Smooth muscle cell of the brain vasculature (primary cell): ENCODE measurements at places on chromosomes 2 and 18.

- no peak for DNase-seq
Observed at GRCh38 chr2:20609349-20609994, 41.4 kb downstream of the HS1BP3 start.

DNA sequence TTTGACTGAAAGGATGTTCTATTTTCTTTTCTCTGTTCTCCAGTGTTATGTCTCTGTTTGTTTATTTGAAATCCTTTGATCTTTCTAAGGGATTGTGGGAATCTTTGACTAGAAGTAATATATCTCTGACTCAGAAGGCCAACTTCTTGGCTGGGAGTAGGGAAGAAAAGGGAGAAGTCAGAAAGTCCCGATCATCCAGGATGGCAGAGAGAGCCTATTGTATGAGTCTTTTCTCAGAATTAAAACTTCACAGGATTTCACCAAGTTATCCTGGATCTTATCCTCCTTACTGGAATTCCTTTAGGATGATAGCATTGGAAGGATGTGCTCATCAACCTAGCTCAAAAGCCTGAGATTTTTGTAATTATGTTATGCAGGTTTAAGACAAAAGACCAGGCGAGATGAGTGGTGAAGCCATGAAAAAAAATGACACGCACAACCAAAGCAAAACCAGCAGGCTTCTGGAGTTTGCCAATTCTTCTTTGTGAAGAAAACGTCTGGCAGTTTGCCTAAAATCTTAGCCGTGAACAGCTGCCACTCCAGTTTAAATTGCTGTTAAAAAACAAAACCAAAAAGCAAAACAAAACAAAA is 383.6 kb upstream of the SMIM21 start:
- DNase-seq: no peak

DNA sequence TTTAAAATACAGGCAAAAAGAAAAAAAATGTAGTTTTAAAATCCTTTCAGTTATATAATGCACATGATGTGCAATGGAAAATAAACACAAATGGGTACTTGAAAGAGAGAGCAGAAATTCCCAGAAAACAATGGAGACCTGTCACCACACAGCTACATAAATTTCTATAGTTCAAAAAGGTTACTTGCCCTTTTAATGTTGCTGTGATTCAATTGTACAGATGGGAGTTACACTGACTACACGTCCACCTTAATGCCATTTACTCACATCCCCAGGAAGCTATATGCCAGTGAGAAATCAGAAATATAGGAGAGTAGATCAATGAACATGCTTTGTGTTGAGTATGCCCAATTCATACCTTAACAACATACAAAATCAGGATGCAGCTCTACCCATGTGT is 269.6 kb downstream of the ERBB4 start:
- no peak for DNase-seq

DNA sequence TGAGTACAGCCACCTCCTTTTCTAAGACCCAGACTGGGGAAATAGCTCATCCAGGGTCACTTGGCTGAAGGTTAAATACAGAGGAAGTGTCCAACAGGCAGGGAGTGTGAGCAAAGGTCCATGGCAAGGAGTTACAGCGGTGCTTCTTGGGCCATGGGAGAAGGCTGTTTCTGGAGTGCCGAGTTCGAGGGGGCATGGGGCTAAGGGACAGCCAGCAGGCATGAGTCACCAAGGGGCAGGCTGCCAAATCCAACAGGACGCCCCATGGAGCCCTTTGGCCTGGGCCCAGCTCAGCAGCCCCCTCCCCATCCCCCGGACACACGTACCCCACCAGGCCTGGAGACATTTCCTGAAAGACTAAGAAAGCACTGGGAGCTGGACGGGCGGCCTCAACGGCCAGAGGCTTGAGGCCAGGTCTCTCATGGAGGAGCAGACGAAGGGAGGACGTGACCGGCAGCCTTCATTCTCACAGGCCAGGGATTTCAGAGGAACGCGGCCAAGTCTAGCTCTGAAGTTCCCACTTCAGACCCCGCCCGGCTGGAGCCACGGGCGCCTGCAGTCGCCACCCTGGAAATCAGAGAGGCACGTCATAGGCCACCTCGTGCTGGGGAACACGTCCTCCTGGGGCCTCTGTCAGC is 160.4 kb downstream of the SMAD7 start:
- DNase-seq: peak; percentile 78

DNA sequence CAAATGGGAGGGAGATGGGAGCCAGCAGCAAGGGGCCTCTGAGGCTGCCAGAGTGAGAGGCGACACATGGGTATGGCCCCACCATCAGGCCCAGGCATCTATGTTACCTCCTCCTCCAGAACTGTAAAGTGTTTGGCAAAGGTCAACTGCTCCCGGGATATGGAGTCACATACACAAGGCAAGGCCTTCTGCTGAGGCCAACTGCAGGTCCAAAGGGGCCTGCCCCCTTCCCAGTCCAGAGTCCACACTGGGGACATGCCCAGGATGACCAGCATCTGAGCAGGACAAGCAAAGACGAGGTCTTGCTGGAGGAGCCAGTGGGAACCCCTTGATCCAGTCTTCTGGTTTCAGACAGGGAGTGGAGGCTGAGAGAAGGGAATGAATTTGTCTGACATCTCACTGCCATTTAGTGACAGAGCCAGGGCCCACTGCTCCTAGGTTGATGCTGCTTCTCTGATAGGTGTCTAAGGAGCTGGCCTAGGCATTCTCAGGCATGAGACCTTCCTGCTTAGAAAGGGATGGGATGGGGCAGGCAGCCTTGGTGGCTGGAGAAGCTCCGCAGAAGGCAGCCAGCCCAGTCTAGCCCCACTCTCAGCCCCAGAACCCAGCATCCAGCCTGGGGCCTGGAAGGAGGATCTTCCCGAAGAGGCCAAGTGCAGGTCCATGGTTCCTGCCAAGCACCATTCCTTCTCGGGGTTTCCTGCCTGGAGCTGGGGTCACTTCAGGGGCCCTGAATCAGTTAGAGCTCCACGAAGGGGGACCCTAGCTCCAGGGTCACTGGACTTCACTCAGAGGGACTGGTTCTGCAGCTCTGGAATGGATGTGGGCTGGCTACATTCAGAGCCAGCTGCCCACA is 26.4 kb downstream of the EMX1 start:
- DNase-seq: no peak

DNA sequence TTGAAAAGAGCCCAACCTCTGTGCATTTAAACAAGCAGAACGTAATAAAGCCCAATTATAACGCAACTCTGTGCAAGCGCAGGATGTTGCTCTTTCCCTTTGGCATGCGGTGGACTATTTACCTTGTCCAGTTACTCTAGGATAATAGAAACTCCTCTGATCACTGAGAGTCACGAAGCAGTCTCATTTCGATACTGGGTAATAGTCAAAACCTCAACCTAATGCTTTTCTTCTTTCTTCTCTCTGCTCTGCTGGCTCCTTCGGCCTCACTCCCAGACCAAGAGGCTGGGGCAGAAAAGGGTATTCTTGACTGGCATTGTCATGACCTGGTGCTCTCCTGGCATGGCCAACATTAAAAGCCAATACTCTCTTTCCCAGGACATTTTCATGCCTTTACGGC is 89.7 kb upstream of the GCFC2 start:
- no peak for DNase-seq

- DNase-seq: no peak
Observed at GRCh38 chr2:21291426-21291825, 167.7 kb downstream of the TDRD15 start.

DNA sequence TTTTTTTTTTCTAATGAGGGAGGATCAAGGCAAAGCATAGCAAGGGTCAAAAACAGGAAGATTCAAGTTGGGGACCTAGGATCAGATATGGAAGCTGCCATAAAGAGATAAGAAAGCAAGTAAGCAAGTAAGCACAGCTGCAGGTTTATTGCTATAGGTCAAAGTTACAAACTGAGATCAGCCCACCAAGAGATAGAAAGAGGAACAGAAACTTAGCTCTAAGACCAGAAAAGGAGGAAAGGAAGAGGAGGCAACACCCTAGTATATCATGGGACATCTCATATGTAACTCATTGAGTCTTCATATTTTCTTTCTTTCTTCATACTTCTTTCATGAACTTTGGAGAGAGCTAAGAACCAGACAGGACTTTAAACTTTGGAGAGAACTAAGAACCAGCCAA is 295.9 kb upstream of the CRIM1 start:
- no peak for DNase-seq

GRCh38 chr18:13284330-13285027 is 65.9 kb downstream of the LDLRAD4 start:
- DNase-seq: no peak

- DNase-seq: no peak
Observed at GRCh38 chr18:46660957-46661749, 4.1 kb upstream of the LOXHD1 start.

- DNase-seq: no peak
Observed at GRCh38 chr2:10002681-10003080, 40.7 kb upstream of the KLF11 start.

DNA sequence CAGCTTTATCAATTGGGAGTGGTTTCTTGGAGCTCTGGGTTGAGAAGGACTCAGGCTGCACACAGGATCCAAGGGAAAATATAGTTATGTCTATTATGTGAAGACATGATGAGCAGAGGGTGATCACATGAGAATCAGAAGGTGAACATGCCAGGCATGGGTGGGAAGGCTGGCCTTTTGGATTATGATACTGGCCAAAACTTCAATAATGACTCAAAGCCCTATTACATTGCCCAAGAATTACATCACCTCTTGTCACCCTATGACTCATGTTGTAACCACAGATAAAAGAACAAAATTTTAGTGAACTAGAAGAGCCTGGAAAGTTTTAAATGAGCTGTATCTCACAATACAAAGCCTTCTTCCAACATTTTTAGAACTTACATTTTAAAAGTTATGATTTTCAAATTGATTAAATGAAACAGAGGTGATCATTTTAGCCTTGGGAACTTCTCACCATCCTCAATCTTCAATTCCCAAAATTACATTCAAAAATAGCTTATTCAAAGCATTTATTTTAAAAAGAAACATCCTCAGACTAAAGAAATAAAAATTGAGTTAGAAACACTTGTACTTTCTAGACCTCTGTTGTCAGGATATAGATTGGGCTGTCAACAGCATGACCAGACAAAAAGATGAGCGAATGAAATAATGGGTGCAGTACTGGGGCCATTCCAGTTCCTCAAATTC is 428.3 kb downstream of the MBD2 start:
- peak; percentile 10 for DNase-seq

GRCh38 chr2:81513328-81513727 is 1208.8 kb upstream of the LRRTM1 start:
- no peak for DNase-seq

GRCh38 chr2:219592736-219593135 is 4.9 kb upstream of the STK11IP start:
- DNase-seq: no peak

DNA sequence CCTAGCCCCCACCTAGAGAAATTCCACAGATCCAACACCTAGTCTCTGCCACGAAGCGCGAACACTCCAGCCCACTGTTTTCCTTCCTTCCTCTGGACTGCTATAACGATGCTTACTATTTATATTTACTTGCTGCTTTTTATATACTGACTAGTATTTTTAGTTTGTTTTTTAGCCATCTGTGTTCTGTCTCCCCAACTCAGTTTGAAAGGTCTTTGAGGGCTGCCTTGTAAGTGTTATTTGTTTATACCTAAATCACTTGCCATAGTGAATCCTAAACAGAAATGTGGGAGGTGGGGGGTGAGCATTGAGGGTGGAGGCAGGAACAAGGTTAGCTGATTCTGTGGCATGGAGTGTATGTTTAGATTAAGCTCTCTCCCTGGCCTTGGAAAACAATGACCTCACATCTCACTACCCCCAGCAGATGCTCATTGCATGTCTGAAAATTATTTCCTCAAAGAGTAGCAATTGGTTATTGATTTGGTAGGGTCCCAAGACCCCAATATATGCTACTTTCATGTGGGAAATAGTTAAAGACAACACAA is 1.1 kb upstream of the NCKAP5 start:
- no peak for DNase-seq

- DNase-seq: no peak
Observed at GRCh38 chr2:45379399-45380087, 231.5 kb downstream of the SRBD1 start.

DNA sequence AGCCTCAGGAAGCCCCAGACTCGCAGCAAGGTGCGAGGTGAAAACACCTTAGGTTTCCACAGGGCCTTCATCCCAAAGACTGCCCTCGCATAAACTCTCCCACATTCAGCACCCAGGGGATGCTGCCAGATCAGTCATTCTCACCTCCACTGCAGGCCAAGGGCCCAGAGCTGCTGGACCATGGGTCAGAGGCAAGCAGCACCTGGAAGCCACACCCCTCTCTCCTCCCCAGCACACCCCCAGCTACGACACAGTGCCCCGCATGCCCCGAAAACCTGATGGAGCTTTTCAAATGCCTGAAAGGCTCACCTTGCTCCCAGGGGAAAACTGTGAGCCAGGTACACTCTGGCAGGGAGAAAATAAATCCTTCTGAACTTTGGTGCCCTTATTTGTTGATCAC is 31.9 kb upstream of the LDLRAD4 start:
- DNase-seq: no peak

- DNase-seq: no peak
Observed at GRCh38 chr18:4438938-4439337, 16.2 kb downstream of the DLGAP1 start.

DNA sequence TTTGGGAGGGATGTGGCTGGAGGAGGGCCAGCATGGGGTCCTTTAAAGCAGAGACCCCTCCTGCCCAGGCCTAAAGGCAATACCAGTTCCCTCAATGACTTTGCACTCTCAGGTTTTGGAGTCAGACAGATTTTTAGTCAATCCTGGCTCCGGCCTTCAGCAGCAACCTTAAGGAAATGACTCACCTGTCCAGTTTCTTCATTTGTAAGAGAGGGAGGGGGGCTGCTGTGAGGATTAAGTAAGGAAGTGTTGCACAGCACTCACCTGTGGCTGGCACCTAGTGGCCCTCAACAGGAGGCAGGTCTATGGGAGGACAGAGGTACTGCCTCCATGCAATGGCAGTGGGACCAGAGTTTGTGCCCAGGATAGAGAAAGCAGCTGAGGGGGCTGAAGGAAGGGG is 13.7 kb downstream of the CNGA3 start:
- no peak for DNase-seq

DNA sequence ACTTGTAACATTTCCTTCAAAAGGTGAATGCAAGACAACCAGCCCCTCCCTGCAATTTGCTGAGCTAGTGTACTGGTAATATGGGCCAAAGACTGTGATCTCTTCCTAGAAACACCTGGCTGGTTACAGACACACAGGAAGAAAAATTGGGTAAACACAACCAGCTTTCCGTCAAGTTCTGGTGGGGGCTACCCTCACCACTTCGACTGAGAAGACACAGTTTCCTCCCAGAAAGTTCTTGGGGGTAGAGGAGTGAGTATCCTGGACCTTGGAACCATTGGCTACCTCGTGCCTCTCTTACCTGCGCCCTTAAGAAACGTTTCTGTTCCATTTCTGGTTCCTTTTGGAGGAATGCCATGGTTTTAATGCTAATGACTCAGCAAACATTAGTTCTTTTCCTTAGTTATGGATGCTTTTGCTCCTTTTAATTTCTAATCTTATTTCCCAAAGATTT is 120.9 kb upstream of the DLX2 start:
- DNase-seq: no peak

- DNase-seq: no peak
Observed at GRCh38 chr18:22525313-22525712, 107.6 kb upstream of the CTAGE1 start.
